Fibroblast of lung (primary cell): ENCODE measurements at places on chromosomes 12 and 14. TPM values are rescaled to one million over a fixed set of nuclear protein-coding genes. Genes with fewer than 3 reads are reported as not detected.

TMEM132D gene
- not detected in 2 replicates for total RNA-seq

HCAR2 gene
- under 0.01 TPM in 1 of 2 replicates, not detected in the other for total RNA-seq

SALL2 gene
- 3.1 and 3.5 TPM in 2 replicates for total RNA-seq

TMEM253 gene
- not detected in 2 replicates for total RNA-seq

ZDHHC22 gene
- not detected in 2 replicates for total RNA-seq

ATL1 gene
- total RNA-seq, result 6.9 and 16.2 TPM in 2 replicates

KRT73 gene
- not detected in 2 replicates for total RNA-seq

DYNC1H1 gene
- total RNA-seq, result 394 and 677 TPM in 2 replicates

PTCSC3 gene
- not detected in 2 replicates for total RNA-seq

SMCO3 gene
- total RNA-seq, result 0.17 TPM in 1 of 2 replicates, not detected in the other

SNW1 gene
- total RNA-seq, result 52.6 and 57.0 TPM in 2 replicates

CFAP73 gene
- total RNA-seq, result not detected in 2 replicates

SOCS2 gene
- total RNA-seq, result 75.5 and 105 TPM in 2 replicates

CEP83 gene
- 10.0 and 13.5 TPM in 2 replicates for total RNA-seq

FAM90A1 gene
- 0.26 and 0.33 TPM in 2 replicates for total RNA-seq

KRT8 gene
- 0.66 and 1.5 TPM in 2 replicates for total RNA-seq

NT5DC3 gene
- 10.0 and 10.4 TPM in 2 replicates for total RNA-seq

STAC3 gene
- 0.26 and 0.33 TPM in 2 replicates for total RNA-seq

PSMD9 gene
- 38.8 and 73.5 TPM in 2 replicates for total RNA-seq

DPY19L2 gene
- total RNA-seq, result 4.4 and 5.0 TPM in 2 replicates

ANKRD33 gene
- total RNA-seq, result under 0.01 TPM in 1 of 2 replicates, not detected in the other

SLC16A7 gene
- 44.2 and 110 TPM in 2 replicates for total RNA-seq

TM9SF1 gene
- 49.6 and 61.6 TPM in 2 replicates for total RNA-seq
